Activated T-cell treated with anti-CD3 and anti-CD28 coated beads, Interleukin-2, amount 50 U/mL, for 4 hours (primary cell): ENCODE measurements at places on chromosomes 13 and 19. TPM values are rescaled to one million over a fixed set of nuclear protein-coding genes. Genes with fewer than 3 reads are reported as not detected.
A peak's percentile ranks its signal among the peaks of the same experiment; 100 is the strongest.

- no peak for DNase-seq
These were observed 656 bp downstream of the ZNF155 start for GRCh38 chr19:43984687-43985000.

N4BP2L1 gene
- total RNA-seq, result 5.4 TPM

ZNF829 gene
- 4.3 TPM for total RNA-seq

DNA sequence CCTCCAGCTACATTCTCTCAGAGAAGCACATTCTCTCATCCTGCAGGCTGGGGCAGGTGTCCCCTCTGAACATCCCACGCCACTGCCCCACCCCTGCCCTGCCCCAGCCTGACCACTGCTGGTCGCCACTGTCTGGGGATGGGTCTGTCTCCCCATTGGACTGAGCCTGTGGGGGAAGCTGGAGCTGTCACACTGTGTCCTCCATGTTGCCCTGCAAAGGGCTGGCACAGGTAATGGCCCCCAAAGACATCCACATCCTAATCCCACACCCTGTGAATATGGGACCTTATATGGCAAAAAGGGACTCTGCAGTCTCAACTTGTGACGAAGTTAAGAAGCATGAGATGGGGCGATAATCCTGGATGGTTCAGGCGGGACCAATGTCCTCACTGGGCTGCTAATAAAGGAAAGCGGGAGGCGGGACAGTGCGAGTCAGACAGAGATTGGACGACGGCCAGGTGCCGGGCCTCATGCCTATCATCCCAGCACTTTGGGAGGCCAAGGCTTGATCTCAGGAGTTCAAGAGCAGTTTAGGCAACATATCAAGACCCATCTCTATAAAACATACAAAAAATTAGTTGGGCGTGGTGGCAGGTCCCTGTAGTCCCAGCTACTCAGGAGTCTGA lies 9.1 kb downstream of the AP2S1 start:
- no peak for DNase-seq

CYP4F2 gene
- total RNA-seq, result not detected

KDELR1 gene
- total RNA-seq, result 61.3 TPM

GRCh38 chr13:40680659-40681323 lies 14.3 kb upstream of the FOXO1 start:
- DNase-seq, result no peak

GRCh38 chr13:73218181-73218580 lies 159.4 kb downstream of the KLF5 start:
- DNase-seq, result no peak

GRCh38 chr13:83730674-83731073 lies 151.6 kb downstream of the SLITRK1 start:
- no peak for DNase-seq

KIR3DL1 gene
- not detected for total RNA-seq

PSG1 gene
- total RNA-seq, result not detected

- DNase-seq, result no peak
These were observed 6.0 kb downstream of the KANK2 start for GRCh38 chr19:11191273-11191755.

ADGRL1 gene
- total RNA-seq, result 23.6 TPM

DNA sequence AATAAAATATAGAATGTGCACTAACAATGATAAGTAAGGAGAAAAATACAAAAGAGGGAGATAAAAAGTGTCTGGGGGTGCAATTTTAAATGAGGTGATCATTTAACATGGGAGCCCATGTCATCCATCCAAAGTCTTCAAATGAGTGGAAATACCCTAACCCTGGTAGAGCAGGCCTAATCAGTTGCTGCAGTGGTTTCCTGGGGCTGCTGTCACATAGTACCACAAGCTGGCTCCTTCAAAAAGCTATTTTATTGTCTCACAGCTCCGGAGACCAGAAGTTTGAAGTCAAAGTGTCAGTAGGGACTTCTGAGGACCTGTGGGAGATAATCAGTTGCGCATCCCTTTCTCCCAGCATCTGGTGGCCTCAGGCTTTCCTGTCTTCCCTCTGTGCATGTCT lies 717.9 kb downstream of the DIAPH3 start:
- no peak for DNase-seq

- DNase-seq, result no peak
These were observed 29.0 kb downstream of the GPX4 start for GRCh38 chr19:1132552-1133383.

GRCh38 chr13:110616103-110617101 lies 1.1 kb downstream of the NAXD start:
- peak; percentile 32 for DNase-seq

GRCh38 chr13:35162420-35162819 lies 220.3 kb downstream of the NBEA start:
- no peak for DNase-seq

DNA sequence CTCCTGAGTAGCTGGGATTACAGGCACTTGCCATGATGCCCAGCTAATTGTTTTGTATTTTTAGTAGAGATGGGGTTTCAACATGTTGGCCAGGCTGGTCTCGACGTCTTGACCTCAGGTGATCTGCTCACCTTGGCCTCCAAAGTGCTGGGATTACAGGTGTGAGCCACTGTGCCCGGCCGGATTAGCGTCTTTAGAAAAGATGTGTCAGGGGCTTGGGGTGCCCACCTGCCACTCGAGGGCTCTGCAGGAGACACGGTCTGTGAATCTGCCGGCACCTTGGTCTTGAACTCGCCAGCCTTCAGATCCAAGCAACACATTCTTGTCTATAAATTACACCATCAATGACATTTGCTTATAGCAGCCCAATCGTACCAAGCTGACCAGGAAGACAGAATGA lies 38.8 kb upstream of the TUBGCP3 start:
- no peak for DNase-seq

PEAK3 gene
- total RNA-seq, result not detected

GRCh38 chr13:85654227-85654626 lies 145.0 kb downstream of the SLITRK6 start:
- no peak for DNase-seq

DNA sequence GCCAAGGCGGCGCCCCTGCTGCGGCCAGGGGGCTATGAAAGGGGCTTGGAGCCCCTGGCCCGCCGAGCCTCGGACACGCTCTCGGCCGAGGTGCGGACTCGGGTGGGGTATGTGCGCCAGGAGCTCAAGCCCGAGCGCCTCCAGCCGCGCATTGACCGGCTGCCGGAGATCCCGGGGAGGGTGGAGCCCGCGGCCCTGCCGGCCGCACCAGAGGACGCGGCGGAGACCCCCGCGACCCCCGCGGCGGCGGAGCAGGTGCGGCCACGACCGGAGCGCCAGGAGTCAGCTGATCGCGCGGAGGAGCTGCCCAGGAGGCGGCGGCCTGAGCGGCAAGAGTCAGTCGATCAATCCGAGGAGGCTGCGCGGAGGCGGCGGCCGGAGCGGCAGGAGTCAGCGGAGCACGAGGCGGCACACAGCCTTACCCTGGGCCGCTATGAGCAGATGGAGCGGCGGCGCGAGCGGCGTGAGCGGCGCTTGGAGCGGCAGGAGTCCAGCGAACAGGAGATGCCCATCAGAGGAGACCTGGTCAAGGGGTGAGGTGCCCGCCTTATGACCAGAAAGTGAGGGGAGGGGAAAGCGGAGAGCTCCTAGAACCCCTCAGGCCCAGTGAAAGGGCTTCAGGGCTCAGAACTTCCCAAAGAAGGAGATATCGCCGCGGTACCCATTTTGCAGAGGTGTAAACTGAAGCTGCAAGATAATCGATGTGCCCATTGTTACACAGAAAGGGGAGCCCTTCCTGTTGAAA lies 8.8 kb upstream of the SHKBP1 start:
- DNase-seq, result no peak

CELF5 gene
- 0.05 TPM for total RNA-seq

ENOX1 gene
- total RNA-seq, result not detected

GRCh38 chr13:63605403-63605802 lies 2189.8 kb upstream of the PCDH20 start:
- DNase-seq, result no peak

GRCh38 chr13:45542878-45543277 lies 72.7 kb downstream of the ERICH6B start:
- DNase-seq, result no peak

- DNase-seq, result no peak
These were observed 50.9 kb upstream of the TPM4 start for GRCh38 chr19:16025108-16026101.

- DNase-seq, result no peak
These were observed 16.8 kb downstream of the TM6SF2 start for GRCh38 chr19:19256072-19256969.

SPTBN4 gene
- total RNA-seq, result 2.1 TPM

DNA sequence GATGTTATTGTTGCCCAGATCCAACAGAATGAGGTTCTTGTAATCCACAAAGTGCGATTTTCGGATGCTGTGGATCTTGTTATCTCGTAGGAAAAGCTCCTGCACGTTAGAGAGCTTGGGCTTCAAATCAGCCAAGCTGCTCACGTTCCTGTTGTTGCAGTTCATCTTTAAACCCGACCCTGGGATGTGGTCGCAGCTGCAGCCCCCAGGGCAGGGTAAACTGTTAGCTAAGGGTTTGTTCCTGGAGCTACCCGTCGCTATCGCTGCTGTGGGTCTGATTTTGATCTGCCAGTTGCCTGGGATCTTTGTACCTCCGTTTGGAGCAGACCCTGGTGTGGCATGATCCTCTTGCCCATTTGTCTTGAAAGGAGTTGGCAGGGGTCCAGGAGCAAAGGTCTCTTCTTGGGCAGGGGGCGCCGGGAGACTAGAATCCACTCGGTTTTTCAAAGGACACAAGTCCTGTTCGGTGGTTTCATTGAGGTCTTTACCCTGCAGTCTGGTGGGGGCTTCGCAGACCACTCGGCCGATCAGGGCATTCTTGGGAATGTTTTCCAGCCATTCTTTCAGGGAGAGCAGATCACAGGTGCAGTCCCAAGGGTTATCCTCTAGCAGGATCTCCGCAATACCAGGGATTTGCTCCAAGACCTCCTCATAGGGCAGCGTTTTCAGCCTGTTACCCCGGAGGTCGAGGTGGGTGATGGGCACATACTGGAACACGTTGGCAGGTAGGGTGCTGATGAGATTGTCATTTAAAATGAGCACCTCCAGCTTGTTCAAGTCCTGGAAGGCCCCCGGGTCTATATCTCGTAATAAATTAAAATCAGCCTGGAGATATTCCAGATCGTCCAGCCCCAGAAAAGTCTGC lies 1.8 kb downstream of the SLITRK1 start:
- DNase-seq, result no peak

DNA sequence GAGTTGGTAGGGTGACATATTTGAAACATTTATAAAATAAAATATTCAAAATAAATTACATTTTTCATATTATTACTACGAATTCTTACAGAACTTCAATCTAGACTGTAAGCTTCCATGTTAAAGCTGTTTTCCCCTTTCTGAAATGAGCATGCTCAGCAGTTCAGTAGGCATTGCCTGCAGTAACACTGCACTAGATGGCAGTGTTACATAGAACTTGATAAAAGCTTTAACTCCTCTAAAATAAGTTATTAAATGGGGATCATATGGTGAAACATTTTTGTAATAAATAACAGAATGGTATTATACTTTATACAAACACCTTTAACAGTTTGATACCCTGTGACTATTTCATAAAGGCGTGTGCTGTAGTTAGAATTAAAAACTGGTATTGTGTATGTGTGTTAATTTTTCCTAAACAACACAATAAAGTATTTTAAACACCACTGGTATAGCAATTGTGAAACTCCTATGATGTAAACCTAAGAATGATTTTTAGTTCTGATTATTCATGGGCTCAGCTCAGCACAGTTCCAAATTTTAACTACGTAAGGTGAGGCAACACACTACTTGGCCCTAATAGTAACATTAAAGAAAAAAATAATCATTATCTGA lies 11.6 kb upstream of the GPR18 start:
- DNase-seq, result peak; percentile 17

GRCh38 chr13:30900436-30900835 lies 5.6 kb upstream of the MEDAG start:
- DNase-seq, result no peak

GRCh38 chr13:110643324-110643723 lies 28.0 kb downstream of the NAXD start:
- DNase-seq, result no peak

DNA sequence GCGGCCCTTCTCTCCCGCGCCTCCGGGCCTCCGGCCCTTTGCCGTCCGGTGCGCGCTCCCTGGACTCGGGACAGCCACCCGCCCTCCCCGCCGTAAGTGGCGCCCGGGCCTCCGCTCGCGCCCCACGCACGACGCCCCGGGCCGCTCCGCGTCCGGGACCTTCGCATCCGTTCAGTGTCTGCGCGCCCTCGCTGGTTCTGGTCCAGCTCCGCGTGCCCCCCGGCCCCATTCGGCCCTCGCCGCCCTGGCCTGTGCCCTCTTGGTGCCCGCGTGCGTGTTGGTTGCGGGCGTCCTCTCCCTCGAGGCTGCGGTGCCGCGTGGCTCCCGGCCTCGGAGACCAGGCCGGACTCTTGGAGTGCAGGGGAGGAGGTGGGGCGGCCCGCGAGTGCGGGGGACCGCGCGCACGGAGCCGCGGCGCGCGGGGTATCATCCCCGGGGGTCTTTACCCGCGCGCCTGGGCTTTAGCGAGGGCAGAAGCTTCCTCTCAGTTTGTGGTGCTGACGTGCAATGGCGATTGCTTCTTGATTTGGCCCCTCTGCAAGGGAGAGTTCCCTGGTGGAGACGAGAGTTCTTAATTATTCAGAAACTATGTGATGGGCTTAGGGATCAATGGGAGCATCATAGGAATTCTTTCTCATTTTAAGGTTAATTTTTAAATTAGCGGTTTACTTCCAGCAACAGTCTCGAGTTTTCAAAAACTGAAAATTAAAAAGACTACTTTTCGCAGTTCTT lies 757 bp downstream of the WASF3 start:
- DNase-seq, result no peak

DNA sequence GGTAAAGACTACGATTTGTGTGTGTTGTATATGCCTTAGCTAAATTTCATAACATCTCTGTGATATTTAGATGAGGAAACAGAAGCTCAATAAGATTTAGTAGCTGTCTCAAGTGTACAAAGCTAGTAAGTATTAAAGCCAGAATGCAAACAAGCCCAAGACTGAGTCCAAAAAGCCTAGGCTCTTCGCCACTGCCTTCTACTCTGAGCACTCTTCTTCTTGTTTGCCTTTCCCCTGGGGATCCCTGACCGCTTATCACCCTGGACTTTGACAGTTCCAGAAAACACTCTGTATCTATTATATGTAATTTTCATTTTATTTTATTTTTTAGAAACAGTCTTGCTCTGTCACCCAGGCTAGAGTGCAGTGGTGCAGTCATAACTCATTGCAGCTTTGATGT lies 5.8 kb downstream of the TM9SF2 start:
- DNase-seq, result no peak

GRCh38 chr19:54551293-54551692 lies 22.3 kb upstream of the LILRA2 start:
- DNase-seq, result no peak

MEDAG gene
- not detected for total RNA-seq

NCAN gene
- total RNA-seq, result not detected

GRCh38 chr19:36120092-36120983 lies 5.1 kb downstream of the TBCB start:
- no peak for DNase-seq

MIER2 gene
- 25.7 TPM for total RNA-seq

RDH8 gene
- total RNA-seq, result not detected

- no peak for DNase-seq
These were observed 2345.2 kb downstream of the PCDH9 start for GRCh38 chr13:64884976-64885375.

GRCh38 chr19:57947088-57947418 lies 453 bp downstream of the ZNF256 start:
- no peak for DNase-seq

GRCh38 chr19:47239610-47240296 lies 8.8 kb upstream of the BBC3 start:
- peak; percentile 39 for DNase-seq

ARRDC5 gene
- total RNA-seq, result 0.32 TPM

- no peak for DNase-seq
These were observed 787 bp downstream of the ZNF580 start for GRCh38 chr19:55641426-55642152.
